NCI-H2171 treated with DMSO at 0.1 percent for 48 hours (cell line): ENCODE measurements at places on chromosomes 2 and 18.
A peak's percentile ranks its signal among the peaks of the same experiment; 100 is the strongest.

GRCh38 chr18:64372850-64373249 is 224.0 kb upstream of the LINC00305 start:
- no peak for DNase-seq

DNA sequence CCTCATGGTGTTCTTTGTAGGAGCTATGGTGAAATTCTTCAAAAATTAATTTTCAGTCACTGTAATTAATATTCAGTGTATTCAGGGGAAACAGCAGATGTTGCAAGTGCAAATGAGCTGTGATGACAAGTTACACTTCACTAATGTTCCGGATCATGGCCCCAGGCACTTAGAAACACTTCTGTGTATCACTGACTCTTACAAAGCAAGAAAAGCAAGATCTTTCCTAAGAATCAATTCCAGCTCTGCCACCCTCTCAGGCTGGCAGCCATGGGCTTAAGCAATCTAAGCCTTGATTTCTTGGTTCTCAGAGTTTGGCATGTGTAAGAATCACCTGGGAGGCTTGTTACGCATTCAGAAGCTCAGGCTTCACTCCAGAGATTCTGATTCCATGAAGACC is 78.0 kb downstream of the MARCHF4 start:
- DNase-seq = no peak

DNA sequence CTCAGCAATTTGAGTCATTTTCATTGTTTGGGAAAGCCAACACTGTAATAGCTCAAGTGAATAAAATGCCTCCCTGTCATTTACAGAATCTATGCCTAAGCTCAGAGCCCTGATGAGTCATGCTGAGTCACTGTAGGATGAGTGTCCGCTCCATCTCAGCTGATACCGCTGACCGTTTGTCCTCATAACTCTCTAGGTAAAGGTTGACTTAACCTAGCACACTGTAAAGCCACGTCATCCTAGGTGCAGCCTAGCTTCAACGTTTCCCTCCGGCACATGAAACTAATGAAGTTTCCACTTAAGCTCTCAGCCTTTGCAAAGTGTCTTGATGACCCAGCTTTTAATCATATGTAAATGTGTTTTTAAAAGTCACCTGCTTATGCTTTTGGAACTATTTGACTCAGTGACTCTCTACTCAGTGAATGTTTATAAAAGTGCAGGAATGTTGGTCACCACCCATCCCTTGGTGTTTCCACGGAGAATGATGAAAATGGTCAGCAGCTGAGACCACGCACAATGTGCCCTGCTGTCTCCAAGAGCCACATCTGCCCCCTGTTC is 154.0 kb downstream of the PMAIP1 start:
- no peak for DNase-seq

DNA sequence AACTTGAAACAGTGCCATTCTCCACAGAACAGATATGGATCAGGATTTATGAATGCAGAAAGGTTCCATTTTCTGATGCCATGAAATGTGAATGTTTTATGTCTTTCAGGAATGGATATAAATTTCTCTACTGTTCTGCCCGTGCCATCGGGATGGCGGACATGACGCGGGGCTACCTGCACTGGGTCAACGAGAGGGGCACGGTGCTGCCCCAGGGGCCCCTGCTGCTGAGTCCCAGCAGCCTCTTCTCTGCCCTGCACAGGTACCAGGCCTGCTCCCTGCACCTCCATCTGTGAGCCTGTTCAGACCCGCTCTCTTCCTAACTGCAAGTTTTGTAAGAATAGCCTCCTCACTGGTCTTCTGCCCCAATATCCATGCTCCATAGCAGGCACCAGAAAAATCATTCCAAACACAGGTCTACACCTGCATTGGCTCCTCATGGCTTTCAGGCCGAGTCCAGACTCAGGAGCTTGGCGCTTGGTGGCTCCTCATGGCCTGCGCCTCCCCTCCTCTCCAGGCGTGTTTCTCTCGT is 68.6 kb downstream of the LPIN1 start:
- DNase-seq = no peak

- no peak for DNase-seq
Measured at GRCh38 chr2:206557321-206557720, 85.0 kb upstream of the FAM237A start.

GRCh38 chr2:219128396-219128795 is 32.2 kb downstream of the NHEJ1 start:
- DNase-seq = no peak

DNA sequence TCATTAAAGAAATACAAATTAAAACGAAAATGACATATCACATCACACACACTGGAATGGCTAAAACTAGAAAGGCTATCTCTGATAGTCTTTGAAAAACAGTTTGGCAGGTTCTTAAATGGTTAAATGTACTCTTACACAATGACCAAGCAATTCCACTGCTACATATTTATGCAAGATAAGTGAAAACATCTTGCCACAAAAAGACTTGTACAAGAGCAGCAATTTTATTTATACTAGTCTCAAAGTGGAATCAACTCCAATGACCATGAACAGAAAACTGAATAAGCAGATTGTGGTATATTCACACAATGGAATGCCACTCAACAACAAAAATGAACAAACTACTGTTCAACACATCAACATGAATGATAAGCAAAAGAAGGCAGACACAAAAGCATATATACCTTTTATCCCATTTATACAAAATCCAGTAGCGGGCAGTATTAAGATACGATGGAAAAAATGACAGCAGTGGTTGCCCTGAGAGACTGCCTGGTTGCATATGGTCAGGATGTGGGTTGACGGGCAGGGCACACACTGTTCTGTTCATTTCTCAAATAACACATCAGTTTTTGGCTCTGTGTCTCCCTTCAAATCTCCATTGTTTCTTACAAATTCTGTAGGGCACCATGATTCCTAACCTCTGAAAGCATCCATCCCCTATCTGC is 25.4 kb downstream of the SP100 start:
- no peak for DNase-seq

DNA sequence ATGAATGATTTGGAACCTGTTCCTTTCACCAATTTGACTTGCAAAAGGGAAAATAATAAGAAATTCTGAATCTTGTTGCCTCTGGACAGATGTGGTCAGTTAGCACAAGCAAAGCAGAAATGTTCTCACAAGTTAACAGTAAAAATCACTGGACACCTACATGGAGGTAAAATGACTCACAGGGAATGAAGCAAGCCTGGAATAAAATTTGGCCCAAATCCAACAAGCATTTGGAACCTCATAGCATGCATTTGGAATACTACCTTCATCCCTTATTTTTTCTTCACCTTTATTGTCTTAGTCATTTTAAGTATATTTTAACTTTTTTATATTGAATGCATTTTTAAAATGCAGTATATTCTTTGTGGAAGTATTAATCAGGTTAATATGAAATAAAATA is 602.9 kb downstream of the ARHGAP15 start:
- peak; percentile 58 for DNase-seq

DNA sequence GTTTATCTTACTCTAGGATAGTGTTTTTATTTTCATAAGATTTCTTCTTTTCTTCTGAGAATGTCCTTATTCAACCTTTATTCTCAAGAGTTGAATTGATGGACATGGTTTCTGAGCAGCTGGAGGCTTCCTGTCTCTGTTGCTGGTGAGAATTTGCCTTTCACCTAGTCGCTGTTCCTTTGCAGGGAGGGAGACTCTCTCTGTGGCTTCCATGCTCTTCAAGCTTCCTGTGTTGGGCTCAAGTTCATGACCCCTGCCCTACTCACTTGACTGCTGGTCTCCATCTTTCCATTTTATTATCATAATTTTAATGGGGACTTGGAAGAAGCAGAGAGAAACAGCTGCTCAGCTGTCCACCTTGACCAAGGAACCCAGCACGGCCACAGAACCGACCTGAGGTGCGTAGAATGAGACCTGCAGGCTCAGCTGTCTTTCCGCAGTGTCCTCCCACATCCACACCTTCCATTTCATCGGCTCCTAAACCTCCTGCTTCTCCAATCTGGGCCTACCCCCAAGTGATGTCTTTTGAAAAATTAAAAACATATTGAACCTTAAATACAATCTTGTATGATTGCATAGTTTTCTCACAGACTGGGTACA is 24.2 kb downstream of the TMEM18 start:
- DNase-seq = no peak

DNA sequence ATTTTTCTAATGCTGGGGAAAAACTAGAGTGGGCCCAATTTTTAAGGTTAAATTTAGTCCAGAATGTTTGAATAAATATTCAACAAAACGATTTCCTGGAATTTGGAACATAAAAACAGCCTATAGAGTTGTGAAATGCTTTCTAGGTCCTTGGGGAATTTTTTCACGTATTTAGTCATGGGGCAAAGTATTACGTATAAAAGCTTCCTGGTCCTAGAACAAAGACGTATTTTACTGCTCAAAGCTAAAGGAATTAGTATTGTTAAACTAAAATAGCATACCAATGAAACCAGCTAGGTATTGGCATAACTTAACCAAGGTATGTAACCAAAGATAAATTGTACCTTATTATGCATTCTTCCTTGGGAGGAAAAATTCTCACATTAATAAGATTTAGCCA is 1.6 kb downstream of the SESTD1 start:
- no peak for DNase-seq

GRCh38 chr2:64404002-64404731 is 49.8 kb upstream of the LGALSL start:
- no peak for DNase-seq

GRCh38 chr2:64853306-64853705 is 135.9 kb upstream of the SLC1A4 start:
- no peak for DNase-seq

GRCh38 chr2:1541819-1542475 is 128.7 kb downstream of the TPO start:
- no peak for DNase-seq

GRCh38 chr18:28357766-28358401 is 181.0 kb upstream of the CDH2 start:
- DNase-seq = no peak

GRCh38 chr2:110904779-110905148 is 172.4 kb downstream of the ACOXL start:
- DNase-seq = no peak

GRCh38 chr2:9781252-9781651 is 62.0 kb upstream of the TAF1B start:
- no peak for DNase-seq

GRCh38 chr2:123732563-123732962 is 292.5 kb upstream of the CNTNAP5 start:
- DNase-seq = peak; percentile 8

- DNase-seq = peak; percentile 21
Measured at GRCh38 chr2:40448476-40449079, 3.3 kb downstream of the SLC8A1 start.

GRCh38 chr2:180873219-180873618 is 107.2 kb upstream of the UBE2E3 start:
- DNase-seq = no peak

GRCh38 chr2:25330273-25330672 is 11.5 kb downstream of the DNMT3A start:
- no peak for DNase-seq

GRCh38 chr2:241540401-241540770 is 18.2 kb upstream of the BOK start:
- DNase-seq = no peak

DNA sequence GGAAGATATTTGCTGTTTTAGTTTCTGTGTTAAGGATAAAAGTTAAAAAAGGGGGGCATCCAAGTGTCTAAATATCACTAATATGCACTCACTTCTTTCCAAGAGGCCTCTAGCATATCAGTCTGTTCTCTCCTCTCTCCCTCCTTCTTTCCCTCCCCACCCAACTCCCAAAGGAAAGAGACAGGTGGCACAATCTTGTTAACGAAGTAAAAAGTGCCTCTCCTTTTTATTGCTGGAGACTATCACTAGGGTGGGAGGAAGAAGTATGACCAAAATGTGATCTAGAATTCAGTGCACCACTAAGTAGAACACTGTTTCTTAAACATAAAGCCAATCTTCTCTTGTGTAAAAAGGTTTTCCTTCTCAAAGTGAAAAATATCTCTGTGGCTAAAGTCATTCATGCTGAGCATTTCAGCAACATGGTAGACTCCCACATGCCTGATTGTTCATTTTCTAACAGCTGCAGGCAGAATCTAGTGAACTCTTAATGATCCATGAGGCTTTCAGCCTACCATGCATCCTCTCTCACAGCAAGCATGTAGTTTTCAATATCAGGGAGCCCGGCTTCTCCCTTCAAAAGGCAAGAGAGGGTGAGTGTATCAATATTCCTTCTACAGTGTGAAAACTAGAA is 39.5 kb downstream of the RNU4ATAC start:
- peak; percentile 84 for DNase-seq

- DNase-seq = no peak
Measured at GRCh38 chr18:13436576-13436975, 218.0 kb downstream of the LDLRAD4 start.

- peak; percentile 88 for DNase-seq
Measured at GRCh38 chr18:27605107-27605834, 420.2 kb upstream of the CHST9 start.

DNA sequence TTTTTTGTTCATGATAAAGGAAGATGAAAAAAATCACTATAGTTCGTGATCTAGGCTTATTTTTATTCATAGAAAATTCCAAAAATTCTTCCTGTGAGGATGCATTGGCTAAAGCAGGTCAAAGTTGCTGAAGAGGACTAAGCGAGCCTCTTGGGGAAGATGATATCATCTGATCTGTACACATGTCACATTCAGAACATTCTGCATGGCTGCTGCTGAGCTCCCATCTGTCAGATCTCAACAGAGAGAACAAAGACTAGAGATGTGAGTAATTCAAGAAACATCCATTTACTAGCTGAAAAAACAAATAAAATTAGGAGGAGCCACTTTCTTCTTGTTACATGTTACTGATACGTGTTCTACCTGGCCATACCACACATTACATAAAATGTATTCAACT is 518.6 kb upstream of the FSIP2 start:
- peak; percentile 96 for DNase-seq

DNA sequence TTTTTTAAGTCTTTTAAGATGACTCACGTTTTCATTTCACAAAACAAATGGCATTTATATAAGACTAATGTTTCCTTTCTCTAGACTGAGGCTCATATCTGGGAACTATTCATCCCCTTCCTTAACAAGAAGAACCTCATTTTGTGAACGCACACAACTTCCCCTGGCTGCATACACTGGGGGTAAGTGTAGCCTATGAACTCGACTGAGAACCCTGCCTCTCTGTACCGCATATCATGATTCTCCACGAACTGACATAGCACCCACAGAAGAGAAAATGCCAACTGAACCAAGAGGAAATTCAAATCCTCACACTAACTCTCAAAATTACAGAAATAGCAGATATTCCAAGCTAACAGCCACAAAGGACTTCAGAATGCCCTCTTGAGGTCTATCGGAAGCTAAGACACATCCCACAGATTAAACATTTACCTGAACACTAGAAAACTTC is 236.7 kb downstream of the TCF4 start:
- no peak for DNase-seq

DNA sequence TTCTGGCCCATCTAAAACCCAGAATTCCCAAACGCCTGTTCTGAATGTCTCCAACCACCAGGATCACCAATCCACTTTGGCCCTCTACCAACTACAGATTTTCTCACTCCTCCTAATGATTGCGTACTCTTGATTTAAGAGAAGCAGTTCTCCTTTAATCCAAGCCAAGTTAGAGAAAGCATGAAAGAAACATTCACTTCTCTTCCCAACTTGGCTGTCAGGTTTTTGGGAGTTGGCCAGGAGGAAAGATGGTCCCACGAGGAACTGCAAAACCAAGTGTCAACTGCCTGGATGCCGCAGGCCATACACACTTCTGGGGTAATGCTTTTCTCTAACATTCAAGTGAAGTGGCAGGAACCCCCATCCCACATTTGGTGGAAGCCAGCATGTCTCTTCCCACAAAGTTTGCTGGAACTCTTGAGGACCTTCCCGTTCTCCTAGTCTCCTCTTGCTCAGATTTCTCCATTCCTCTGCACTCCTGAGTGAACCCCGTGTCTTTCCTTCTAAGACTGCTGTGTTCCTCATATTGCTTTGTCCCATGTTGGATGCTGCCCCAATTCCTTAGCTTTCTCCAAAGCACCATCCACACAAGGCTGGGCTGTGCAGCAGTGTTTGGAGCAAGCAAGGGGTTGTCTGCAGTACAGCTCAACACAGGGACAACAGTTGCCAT is 138.5 kb upstream of the LGALSL start:
- DNase-seq = no peak
